ENCODE measurements at places on chromosomes 7 and 10.

GRCh38 chr7:68020102-68020501 is 1023.5 kb downstream of the TYW1 start:
- DNase-seq, result no peak

- no peak for DNase-seq
Observed at GRCh38 chr10:34922138-34922537, 107.0 kb upstream of the PARD3 start.

DNA sequence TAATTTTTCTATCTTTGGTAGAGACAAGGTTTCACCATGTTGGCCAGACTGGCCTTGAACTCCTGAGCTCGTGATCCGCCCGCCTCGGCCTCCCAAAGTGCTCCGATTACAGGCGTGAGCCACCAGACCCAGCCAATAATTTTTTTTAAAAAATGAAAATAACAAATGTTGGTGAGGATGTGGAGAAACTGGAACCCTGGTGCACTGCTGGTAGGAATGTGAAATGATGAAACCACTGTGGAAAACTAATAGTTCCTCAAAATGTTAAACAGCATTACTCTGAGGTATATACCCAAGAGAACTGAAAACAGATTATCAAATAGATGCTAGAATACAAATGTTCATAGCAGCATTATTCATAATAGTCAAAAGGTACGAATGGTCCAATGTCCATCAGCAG is 23.0 kb upstream of the YWHAG start:
- no peak for DNase-seq

- DNase-seq, result no peak
Observed at GRCh38 chr7:2173189-2173827, 59.4 kb downstream of the MAD1L1 start.

GRCh38 chr10:8171008-8171407 is 116.5 kb downstream of the GATA3 start:
- DNase-seq, result no peak

DNA sequence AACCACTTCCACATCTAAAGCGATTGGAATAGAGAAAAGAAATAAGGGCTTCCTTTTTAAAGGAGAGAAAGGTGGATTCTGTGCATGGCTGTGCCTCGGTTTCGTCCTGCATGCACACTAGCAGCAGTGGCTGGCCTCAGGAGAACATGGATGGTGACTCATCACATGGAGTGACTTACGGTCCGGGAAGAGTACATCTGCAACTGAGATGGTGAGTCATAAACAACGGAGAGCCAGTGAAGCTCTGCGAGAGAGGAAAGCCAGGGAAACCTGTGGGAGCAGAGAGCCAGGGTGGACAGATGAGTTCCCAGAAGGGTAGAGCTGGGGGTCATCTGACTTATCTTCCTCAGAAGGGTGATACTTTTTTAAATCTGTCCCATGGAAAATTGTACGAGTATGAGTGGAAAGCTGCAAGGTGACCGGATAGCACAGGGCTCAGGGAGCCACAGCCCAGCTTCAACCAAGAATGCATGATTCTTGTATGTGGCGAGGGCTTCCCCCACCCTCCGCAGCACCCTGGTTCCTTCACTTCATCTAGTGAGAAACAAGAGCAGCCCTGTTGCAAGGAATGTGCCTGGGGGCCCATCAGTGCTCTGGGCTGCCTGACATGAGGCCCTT is 259.1 kb downstream of the KLF6 start:
- no peak for DNase-seq

DNA sequence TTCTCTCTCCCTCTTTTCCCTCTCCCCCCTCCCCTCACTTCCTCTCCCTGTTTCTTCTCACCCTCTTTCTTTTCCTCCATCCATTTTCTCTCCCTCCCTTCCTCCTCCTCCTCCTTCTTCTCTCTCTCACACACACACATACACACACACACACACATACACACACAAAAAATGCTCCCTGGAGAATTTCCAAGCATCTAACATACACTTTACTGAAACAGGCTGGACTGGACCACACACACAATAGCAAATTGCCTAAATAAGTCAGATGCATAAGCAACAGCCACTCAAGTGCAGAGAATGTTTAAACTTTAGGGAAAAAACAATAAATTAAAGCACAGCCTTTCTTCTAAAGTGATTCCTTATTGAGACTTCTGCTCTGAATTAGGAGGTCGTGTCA is 267.7 kb downstream of the FGFR2 start:
- no peak for DNase-seq
